Vagina (tissue), 2 donors: ENCODE measurements at places on chromosomes 6 and 20.

- no peak for DNase-seq
These were observed 37.7 kb downstream of the ADGRF1 start for GRCh38 chr6:47004463-47004862.

DNA sequence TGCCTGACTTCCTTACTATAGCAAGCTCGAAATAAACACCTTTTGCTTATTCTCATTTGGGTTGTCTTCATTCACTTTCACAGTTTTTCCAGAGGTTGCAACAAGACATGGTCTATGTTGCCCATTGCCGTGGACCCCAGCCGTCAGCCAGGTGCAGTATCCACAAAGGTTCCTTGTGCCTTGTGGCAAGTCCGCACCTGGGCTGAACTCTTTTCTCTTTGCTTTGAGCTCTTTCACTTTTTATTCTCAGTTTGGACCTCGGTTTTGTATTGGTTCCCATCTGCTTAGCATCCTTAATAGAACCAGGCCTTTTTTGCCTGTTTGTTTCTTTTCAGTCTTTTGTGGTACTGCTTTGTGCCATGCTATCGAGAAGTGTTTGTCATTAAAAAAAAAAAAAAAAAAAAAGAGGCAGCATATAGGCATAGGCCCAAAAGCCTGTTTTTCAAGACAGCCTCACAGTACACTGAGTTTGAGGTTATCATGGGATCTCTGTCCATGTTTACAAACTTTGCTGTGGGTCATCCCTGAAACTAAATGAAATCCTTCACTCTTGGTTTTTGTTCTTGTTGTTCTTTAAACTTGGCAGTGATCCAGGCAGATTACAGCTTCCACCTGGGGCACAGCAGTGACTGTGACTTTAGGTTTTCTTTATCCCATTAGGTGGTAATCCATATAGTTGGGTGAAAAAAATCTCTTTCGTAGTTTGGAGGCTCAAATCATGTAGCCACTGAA lies 33.3 kb downstream of the GSTA3 start:
- no peak for DNase-seq

- no peak for DNase-seq
These were observed 120.2 kb upstream of the RNF24 start for GRCh38 chr20:4135385-4136077.

DNA sequence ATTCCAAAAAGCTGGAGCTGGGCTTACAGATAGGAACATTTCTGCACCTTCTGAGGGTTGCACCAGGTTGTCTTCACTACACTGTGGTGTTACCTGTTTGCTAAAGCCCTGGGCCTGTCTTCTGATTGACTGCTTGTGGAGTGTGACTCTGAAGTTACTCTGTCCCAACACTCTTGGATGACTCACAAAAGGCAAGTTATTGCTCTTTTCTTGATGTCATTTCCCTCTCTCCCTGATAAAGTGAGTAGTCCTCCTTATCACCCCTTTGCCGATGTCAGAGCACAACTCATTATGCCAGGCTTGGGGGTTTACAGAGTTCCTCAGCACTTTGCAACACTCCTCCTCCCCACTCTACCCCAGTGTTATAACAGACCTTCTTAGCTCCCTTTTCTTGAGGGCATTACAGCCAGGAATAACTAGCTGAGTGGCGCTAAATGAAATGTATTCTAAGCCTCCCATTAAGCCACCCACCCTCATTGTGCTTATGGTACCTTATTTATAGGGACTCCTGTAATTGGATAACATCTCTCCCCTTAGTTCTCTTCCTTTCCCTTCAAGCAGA lies 36.1 kb upstream of the NKX2-4 start:
- no peak for DNase-seq

DNA sequence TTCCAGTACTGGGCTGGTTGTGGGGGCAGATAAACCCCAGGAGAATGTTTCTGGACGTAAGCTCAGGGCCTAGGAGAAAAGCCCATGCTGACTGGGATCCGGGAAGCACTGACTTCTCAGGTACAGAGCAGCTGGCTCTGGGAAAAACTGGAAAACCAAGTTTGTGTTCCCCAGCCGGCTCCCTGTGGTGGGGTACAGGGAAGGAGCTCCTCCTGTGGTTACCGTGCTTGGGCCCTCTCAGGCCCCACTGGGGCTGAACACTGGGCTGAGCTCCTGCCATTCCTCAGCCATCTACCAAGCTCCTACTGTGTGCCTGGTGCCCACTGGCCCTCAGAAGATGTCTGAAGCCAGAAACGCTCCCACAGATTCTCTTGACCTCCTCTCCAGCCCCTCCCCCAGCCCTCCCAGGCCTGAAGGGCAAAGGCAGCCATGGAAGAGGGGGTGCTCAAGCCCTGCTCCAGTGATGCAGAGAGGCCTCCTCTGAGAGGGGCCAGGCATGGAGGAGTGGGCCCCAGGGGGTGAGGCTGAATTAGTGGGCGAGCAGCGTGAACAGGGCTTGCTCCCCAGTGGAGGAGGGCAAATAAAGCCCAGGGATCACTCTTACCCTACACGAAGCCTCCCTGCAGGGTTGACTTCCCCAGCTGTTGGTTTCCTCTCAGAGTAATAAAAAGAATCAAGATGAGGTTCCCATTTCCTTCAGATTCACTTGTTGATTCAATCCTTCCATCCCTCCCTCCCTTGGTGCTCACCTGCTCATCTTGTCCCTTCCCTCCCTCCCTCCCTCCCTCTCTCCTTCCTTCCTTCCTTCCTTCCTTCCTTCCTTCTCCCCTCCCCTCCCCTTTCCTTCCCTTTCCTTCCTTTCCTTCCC lies 100.0 kb downstream of the VEGFA start:
- no peak for DNase-seq

GRCh38 chr6:95417856-95418255 lies 159.5 kb upstream of the MANEA start:
- no peak for DNase-seq

- DNase-seq, result no peak
These were observed 161.6 kb upstream of the TNFAIP3 start for GRCh38 chr6:137705160-137706082.

- no peak for DNase-seq
These were observed 4.3 kb downstream of the GABBR1 start for GRCh38 chr6:29628419-29629281.

DNA sequence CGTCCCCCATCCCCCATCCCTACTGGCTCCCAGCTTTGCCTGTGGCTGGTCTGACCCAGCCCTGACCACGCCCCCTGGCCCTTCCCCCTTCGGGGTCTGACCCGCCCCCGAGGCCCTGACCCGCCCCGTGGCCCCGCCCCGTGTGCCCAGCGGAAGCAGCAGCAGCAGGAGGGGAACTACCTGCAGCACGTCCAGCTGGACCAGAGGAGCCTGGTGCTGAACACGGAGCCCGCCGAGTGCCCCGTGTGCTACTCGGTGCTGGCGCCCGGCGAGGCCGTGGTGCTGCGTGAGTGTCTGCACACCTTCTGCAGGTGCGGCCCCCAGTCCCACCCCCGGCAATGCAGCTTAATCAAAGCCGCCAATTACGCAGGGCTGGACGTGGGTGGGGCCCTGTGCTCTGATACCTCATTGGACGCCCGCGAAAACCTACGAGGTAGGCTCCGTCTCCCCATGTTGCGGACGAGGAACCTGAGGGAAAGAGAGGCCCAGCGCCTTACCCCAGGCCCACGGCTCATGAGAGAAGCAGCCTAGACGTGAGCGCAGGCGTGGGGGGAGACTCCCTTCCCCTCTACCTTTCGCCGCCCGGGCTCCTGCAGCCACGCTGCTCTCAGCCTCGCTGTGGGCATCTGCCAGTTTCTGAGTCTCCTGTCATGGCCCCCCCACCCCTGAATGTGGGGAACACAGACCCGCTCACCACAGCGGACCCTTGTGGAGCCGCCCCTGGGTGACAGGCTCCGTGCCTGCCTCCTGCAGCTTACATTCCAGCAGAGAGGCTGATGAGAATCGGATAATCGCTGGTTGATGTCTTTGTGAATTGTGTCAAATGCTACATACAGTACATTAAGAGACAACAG lies 12.8 kb downstream of the RBCK1 start:
- DNase-seq, result no peak

- DNase-seq, result no peak
These were observed 103.2 kb upstream of the SSTR4 start for GRCh38 chr20:22931653-22932608.

- DNase-seq, result no peak
These were observed 6.1 kb downstream of the PRDM13 start for GRCh38 chr6:99612551-99613408.

GRCh38 chr6:136108361-136108945 lies 141.7 kb downstream of the MTFR2 start:
- no peak for DNase-seq

- no peak for DNase-seq
These were observed 40.9 kb downstream of the PTPRA start for GRCh38 chr20:2914160-2914559.

DNA sequence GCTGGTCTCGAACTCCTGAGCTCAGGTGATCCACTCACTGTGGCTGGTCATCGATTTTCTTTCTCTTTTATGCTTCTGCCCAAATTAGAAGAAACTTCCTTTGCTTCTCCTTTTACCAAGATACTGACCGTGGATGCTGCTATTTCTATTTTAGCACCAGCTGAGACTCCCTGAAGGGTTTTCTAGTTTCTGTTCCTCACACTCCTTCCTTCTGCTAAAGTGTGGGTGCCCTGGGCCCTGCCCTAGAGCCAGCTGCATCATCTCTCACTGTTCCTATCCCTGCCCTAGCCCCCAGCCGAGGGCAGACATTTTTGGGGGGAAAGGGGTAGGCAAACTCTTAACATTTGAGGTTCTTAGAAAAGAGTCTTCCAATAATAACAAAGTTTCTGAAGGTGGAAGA lies 6.3 kb downstream of the SMOC2 start:
- DNase-seq, result no peak

DNA sequence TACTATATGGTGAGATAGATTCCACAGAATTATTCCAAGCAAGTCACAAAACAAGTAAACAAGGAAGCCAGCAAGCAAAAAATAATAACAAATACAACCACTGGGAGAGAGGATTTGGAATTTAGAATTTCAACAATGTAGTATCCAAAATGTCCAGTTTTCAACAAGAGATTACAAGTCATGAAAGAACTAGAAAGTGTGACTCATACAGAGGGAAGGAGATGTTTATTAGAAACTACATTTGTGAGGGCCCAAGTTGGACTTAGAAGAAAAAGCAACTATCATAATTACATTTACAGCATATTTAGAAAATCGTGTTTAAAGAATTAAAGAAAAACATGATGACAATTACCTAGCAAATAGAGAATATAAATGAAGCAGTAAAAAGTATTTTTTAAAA lies 494.6 kb upstream of the ID4 start:
- DNase-seq, result no peak

- no peak for DNase-seq
These were observed 59.8 kb downstream of the CDH4 start for GRCh38 chr20:61311656-61312387.

GRCh38 chr6:145069966-145070365 lies 665.4 kb downstream of the EPM2A start:
- no peak for DNase-seq

- no peak for DNase-seq
These were observed 86.9 kb upstream of the SMLR1 start for GRCh38 chr6:130740308-130740707.

DNA sequence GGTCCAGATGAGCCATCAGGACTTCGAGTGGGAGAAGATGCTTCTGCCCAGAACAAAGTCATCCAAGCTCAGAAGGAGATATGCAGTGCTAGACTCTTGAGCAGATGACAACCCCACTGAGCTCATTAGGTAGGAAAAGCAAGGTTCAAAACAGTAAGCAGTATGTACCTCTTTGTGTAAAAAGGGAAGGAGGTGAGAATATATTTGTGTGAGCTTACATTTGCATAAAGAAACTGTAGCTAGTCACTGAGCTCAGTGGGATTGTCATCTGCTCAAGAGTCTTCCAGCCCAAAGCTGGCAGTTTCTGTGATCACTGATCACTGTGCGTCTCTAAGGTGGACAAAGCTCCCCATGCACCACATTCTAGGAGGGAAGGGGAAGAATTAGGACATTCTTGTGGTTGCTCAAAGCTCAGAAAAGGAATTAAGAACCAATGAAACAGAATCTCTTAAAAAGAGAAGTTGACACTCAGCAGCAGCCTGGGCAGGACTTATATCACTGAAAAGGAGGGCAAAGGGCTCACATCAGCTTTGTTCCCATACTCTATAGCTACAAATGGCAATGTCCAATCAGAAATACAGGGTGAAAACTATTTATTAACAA lies 90.0 kb upstream of the MAFB start:
- no peak for DNase-seq

DNA sequence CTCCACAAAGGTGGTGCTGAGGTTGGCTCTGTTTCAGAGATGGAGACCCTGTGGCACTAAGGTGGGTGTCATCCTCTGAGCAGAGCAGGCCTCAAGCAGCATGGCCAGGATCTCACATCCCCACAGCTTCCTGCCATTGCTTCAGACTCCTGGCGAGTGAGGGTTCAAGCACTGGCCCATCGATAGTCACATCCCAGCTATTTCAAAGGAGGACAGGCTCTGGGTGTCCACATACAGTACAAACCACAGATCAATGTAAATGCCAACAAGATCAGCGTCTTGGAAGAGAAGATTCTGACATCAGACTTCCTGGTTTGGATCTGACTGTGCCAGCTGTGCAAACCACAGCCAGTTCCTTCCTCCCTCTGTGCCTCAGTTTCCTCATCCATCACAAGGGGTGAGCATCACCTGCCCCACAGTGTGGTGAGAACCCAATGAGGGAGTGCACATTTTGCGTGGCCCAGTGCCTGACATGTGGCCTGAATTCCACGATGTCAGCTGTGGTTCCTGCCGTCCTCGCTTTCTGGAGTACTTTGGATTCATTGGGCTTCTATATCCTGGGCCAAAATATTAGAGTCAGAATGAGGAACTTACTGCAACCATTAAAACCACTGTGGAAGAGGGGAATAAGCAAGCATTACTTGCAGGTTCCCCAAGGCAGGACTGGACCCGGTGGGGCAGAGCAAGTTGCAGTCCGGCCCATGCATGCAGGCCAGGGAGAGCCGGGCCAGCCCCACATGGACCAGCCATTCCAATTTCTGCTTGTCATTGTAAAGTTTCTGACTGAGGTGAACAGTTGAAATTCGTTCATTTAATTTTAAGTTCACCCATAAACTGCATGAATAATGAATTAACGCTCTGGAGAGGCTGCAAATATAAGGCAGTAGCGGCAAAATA lies 236.0 kb downstream of the TTLL2 start:
- peak; percentile 49 for DNase-seq

DNA sequence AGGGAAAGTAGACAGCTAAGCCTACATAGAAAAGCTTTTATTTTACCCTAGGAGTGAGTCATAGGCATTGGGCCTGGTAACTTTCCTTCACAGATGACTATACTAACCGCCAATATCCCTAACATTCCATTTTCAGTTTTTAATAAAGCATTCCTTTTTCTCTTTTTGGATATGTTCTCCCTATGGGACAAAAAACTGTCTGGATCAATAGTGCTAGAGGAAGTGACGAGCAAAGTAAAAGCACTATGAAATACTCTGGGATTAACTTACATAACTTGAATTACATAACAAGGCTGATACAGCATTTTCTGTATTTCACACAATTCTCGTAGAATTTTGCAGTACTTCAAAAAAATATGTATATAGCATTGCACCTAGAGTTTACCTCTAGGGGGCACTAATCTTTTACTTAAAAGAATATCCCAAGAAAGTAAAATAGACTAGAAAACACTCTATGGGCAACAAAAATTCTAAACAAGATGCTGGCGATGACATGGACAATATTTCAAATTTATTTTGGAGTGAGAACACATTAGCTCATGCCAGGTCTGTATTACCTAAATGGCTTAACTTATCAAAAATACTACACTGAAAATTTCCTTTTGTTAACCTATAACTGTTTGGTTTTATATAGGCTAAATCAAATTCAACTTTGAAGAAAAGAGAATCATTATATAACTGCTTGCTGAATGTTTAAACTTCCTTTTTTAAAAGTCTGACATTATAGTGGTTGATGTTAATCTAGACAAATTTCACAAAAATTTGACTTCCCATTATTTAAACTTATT lies 66.3 kb upstream of the DST start:
- DNase-seq, result no peak

- no peak for DNase-seq
These were observed 274.8 kb upstream of the EXOC2 start for GRCh38 chr6:967701-968100.
